NCI-H2171 treated with DMSO at 0.1 percent for 48 hours (cell line): ENCODE measurements at places on chromosomes 7 and 10.

DNA sequence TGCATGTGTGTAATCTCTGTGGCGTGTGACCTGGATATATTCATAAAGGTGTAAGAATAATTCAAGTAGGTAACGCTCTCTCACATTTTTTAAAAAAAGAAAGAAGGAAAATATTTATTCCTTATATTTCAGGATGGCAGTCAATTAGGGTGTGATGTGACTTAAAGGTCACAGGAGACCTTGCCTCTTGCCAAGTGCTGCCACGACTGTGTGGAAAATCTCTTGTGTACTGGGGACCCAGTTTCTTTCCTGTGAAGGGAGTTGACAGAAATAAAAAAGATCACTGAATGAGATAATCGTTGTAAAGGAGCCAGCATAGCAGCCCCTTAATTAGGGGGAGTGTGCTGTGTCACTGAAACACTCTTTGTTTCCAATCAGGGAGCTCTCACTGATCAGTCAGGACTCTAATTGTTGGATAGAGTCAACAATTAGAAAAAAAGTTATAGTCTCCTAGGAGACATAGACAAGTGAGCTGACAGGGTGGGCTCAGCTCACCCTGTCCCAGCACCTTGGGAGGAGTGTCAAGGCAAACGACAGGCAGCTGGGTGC is 31.1 kb downstream of the PTPRE start:
- DNase-seq = no peak

DNA sequence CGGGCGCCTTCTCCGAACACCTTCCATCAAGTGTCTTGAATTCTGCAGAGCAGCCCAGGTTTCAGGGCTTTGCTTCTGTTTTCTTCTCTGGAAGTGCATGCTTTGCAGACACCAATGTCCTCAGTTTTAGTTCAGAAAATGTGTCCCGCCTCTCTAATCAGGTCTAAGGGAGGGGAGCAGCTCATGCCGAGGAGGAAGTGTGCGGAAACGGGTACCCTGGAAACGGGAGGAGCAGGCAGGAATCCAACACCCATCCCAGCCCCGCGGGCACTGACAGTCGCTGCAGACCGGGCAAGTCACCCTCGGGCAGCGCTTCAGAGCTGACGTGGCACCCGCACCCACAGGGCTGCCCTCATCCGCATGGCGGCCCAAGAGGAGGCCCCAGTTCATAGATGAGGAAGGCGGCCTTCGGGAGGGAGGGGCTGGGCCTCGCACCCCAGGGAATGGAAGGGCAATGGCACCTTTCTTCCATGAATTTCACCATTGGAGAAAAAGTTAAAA is 338.7 kb downstream of the DNAJB6 start:
- no peak for DNase-seq

GRCh38 chr7:80720146-80720545 is 81.7 kb downstream of the CD36 start:
- DNase-seq = no peak

- no peak for DNase-seq
Observed at GRCh38 chr10:25888627-25889026, 45.4 kb upstream of the MYO3A start.

GRCh38 chr7:30479202-30480120 is 877 bp upstream of the NOD1 start:
- no peak for DNase-seq

DNA sequence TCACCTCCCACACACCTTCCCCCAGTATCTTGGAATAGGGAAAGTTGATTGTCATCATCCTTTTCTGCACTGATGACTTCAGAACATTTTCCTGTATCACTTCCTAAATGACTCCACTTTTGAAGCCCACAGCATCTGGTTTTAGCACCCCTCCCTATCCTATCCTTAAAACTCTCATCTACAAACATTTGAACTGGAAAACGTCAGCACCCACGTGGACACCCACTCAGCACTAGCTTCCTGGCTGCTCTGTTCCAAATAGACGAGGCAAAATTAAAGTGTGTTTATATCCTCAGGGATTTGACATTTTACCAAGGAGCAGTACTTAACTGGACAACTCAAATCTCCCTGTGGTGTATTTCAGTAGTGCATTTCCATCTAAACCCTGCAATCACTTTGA is 73.9 kb downstream of the REEP3 start:
- no peak for DNase-seq

- no peak for DNase-seq
Observed at GRCh38 chr10:73406846-73407245, 7.0 kb downstream of the ANXA7 start.
